ENCODE measurements at places on chromosomes 1 and 21.

DNA sequence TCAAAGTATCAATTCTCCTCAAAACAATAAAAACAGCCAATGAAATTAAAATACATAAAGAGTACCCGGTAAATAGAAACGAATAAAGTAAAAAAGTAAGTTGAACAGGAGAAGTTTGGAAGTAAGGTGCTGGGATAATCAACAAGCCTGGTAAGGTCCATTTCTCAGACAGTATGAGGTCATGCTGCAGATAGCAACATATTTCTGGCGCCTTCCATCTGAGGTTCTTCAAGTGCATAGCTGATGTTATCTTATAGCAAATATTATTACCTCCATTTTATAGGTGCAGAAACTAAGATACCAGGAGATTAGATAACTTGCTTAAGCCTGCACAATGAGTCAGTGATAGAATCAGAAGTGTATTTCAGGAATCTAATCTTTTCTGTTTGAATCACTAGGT is 23.7 kb upstream of the CEP350 start:
- no peak for DNase-seq

DNA sequence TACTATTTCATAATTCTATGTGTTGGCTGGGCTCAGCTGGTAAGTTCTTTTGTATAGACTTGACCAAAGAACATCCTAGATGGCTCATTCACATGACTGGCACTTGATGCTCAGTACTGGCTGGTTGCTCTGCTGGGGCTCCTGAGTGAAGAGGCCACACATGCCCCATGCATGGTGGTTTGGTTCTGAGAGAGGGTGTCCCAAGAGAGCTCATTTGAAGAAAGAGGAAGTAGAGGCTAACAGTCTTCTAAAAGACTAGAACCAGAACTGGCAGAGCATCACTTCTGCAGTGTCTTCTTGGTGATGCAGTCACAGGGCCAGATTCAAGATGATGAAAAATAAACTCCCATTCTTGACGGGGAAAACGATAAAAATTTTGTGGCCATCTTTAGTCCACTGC is 5.2 kb upstream of the BACH1 start:
- DNase-seq: no peak

GRCh38 chr1:100290291-100290690 is 24.3 kb downstream of the RTCA start:
- DNase-seq: no peak

- no peak for DNase-seq
Observed at GRCh38 chr1:42128964-42129363, 24.2 kb upstream of the GUCA2B start.

DNA sequence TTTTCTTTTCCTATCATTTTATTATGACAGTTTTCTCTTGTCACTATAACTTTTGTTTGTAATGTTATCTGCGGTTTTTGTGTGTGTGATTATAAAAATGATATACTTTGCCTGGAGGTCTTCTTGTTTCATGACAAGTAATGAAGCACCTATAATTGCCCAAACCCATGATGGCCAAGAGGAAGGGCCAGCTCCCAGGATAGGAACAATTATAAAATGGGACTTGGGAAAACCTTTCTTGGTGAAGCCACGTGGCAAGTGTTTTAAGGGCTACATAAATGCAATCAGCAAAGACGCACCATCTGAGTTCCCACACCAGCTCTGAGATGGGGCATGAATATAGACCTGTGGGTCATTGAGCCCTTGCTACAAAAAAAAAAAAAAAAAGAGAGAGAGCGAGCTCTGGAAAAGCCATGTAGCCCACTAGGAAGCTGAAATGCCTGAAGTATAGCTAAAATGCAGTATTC is 462.6 kb upstream of the RUNX1 start:
- DNase-seq: peak; percentile 35

DNA sequence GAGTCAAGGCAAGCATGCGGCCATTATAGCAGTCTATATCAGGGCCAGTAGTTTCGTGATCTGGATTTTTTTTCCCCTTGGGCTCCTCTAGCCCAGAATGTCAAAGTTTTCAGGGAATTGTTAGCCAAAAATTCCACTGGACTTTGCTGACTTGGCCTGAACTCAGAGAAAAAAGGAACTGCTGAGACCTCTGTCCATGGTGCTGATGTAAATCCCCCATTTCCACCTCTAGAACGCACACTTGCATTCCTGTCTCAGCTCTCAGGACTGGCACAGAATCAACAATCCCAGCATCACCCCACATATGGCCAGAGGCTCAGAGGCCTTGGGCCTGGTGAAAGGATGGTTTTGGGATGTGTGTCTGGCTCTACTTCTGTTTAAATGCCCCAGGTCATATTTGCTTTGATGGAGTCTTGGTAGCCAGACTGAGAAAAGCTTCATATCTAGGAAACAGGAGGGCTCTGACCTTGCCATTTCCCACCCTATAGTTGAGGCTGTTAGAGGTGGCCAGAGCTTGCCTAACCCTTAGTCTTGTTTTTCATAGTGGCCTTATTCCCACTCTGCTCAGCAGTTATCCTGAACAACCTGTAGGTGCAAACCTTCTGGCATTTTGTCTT is 16.9 kb upstream of the EFCAB14 start:
- peak; percentile 42 for DNase-seq

DNA sequence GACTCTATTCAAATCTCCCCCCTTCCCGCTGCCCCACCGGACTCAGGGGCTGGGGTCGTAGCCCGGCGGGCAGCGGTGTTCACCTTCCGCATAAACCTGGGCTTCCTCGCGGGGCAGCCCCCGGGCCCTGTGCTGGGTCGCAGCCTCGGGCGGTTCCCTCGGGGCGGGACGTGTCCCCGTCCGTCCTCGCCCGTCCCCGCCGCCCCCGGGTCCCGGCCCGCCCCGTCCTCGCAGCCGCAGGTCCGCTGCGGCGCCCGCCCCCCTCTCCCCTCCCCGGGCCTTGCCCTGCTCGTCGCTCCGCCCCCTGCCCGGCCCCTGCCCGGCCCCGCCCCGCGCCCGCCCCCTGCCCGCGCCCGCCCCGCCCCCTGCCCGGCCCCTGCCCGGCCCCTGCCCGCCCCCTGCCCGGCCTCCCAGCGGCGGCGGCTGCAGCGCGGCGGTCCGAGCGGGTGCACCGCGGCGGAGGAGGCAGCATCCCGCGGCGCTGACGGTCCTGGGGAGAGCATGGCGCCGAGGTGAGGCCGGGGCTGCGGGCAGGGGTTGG is at the start of gene COL18A1:
TSS of gene COL18A1 (plus strand) at position 436 of the 541 bp plus-strand sequence. CDS start at position 502, 66 bp downstream.
- peak; percentile 73 for DNase-seq

DNA sequence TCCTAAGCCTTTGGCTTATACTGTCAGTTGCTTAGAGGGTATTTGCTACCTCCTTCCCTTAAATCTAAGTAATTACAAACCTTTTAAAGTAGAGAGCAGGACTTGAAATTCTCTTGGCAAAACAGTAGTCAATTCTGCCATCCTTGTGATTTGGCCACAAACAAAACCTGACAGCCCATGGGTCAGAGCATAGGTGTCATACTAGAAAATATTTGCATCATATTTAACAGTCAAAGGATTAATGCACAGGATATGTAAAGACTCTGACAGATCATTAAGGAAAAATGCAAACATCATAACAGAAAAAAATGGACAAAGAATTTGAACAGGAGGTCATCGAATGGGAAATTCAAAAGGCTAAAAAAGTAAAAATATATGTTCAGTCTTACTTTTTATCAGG is 50.5 kb downstream of the ZFYVE9 start:
- no peak for DNase-seq

GRCh38 chr1:231032963-231033362 is 7.1 kb downstream of the FAM89A start:
- peak; percentile 36 for DNase-seq

DNA sequence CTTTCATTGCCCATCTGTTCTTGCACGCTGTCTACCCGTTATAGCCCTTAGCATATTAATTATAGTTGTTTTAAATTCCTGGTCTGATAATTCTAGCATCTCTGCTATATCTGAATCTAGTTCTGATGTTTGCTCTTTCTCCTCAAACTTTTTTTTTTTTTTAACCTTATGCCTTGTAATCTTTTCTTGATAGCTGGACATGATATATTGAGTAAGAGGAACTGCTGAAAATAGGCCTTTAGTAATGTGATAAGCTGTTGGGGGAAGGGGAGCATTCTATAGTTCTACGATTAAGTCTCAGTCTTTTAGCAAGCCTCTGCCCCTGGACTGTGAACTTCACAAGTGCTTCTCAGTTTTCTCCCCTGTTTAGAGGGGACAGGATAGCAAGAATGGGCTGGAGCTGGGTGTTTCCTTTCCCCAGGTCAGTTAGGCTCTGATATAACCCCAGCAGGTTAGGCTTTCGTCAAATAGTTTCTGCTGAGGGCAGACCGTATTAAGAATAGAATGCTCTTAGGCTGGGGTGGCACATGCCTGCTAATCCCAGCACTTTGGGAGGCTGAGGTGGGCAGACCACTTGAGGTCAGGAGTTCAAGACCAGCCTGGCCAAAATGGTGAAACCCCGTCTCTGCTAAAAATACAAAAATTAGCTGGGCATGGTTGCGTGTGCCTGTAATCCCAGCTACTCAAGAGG is 62.2 kb downstream of the ZFYVE9 start:
- no peak for DNase-seq

- peak; percentile 38 for DNase-seq
Observed at GRCh38 chr1:93595743-93596142, 85.9 kb downstream of the BCAR3 start.

DNA sequence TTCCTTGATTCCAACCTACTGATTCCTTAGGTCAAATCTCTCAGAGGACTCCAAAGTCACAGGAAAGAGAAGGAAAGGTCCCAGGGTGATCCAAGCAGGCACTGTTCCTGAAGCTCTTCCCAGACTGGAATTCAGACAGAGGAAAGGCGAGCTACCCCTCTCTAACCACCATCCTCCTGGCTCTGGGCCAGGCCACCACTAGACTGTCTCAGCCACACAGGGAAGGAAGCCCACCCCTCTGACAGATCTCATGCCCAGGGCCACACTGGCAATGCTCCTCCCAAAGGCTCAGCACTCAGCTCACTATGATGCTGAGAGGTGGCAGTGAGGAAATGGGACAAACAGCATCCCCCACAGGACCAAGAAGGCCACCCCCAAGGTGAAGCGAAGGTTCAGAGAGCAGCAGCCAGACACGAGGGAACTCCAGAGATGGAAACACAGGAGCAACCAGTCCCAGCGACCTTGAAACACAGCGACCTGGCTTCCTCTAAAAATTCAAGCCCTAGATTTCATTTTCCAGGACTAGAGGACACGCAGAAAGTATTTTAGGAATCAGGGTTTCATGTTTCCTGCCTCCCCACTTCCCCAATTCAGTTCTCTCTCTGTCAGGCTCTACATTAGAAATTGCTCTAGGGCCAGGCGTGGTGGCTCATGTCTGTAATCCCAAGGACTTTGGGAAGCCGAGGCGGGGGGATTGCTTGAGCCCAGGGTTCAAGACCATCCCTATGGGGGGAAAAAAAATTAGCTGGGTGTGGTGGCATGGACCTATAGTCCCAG is 18.8 kb downstream of the PIK3C2B start:
- no peak for DNase-seq

- no peak for DNase-seq
Observed at GRCh38 chr1:39189592-39190041, 14.9 kb upstream of the MACF1 start.

DNA sequence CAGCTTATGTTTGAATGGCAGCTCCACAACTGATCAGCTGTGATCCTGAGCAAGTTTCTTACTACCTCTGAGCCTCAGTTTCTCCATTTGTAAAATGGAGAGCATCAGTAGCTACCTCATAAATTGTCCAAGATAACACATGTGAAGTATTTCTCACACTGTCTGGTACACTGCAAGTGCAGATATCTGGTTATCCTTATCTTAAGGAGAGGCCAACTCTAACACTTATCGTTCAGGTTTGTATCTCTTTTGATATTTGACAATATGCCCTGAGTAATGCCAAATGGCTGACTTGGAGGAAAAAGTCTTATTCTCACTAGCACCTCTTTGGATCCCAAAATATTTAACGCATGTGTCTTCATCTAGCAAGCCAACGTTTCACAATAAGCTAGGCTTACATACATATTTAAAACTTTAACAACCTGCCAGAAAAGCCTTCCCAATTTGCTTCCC is 2.7 kb downstream of the CSRP1 start:
- no peak for DNase-seq

DNA sequence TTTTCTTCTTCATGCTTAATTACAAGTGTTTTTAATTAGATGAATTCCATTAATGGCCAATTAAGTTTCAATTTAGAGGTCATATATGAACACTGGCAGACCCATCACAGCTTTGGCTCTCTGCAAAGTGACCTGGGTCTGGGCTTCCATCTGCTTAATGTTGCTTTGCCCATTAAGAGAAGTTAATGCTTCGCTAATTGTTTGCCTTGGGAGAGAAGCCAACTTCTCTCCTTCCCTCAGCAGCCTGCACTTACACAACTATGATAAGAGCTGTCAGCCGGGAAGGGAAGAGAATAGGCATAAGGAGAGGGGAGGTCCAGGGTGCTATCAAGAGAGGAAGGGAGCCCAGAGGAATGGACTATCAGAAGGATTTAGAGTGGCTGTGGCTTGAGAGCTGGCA is 29.0 kb upstream of the CCDC190 start:
- no peak for DNase-seq

GRCh38 chr1:147634645-147635044 is 35.7 kb downstream of the ACP6 start:
- DNase-seq: no peak

DNA sequence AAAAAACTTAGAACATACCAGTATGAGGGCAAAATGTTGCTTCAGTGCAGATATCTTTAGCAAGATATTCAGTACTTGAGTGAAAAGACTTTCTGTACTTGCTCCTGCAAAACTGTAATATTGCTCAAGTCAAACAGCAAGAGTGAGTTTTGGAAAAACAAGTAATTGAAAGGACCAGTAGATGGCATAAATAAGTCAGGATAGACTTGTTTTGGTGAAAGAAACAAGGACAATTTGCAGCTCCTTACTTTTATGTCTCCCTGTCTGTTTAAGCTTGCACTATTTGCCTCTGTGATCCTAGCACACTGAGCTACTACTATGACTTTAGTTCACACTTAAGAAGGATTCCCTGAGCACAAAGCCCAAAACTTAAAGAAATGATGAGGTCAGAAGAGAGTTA is 39.1 kb downstream of the IFI44 start:
- peak; percentile 56 for DNase-seq

- DNase-seq: no peak
Observed at GRCh38 chr1:201088395-201088794, 23.8 kb downstream of the CACNA1S start.

GRCh38 chr1:160575112-160575664 is 4.1 kb downstream of the CD84 start:
- no peak for DNase-seq

GRCh38 chr1:193211539-193211938 is 25.1 kb upstream of the B3GALT2 start:
- peak; percentile 72 for DNase-seq

GRCh38 chr21:43743947-43744346 is 25.0 kb downstream of the PDXK start:
- DNase-seq: no peak

GRCh38 chr1:58608945-58609344 is 31.9 kb upstream of the TACSTD2 start:
- no peak for DNase-seq

GRCh38 chr1:234604495-234605398 is 5.2 kb downstream of the IRF2BP2 start:
- DNase-seq: no peak

Data from foreskin fibroblast (primary cell).